ENCODE measurements at places on chromosomes 16 and 17. TPM values are rescaled to one million over a fixed set of nuclear protein-coding genes. Genes with fewer than 3 reads are reported as not detected.
A peak's percentile ranks its signal among the peaks of the same experiment; 100 is the strongest.

GPRC5B gene
- under 0.01 TPM for total RNA-seq

TLCD3B gene
- total RNA-seq: 0.54 TPM

MRPL38 gene
- total RNA-seq: 48.7 TPM

TAT gene
- not detected for total RNA-seq

PDILT gene
- total RNA-seq: not detected

DNA sequence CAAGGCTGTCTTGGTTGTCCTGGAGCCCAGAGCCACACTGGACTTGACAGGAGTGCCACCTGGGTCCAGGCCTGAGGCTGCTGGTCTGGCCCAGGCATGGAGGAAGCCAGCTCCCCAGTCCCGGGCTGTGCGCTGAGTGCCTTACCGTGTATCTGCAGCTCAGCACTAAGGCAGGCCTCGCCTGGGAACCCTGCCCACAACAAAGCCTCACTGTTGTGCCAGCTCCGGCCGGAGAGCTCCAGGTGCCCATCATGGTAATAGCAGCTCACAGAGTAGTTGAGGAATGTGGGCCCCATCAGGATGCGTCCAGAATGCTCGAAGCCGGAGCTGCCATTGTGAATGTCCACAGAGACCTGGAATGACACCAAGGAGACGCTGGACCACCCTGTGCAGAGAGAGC is 72.2 kb downstream of the RMI2 start:
- DNase-seq: no peak

- DNase-seq: peak; percentile 33
Measured at GRCh38 chr16:24748242-24748641, 18.8 kb downstream of the TNRC6A start.

- DNase-seq: no peak
Measured at GRCh38 chr16:27498916-27499658, 50.6 kb downstream of the GTF3C1 start.

DNA sequence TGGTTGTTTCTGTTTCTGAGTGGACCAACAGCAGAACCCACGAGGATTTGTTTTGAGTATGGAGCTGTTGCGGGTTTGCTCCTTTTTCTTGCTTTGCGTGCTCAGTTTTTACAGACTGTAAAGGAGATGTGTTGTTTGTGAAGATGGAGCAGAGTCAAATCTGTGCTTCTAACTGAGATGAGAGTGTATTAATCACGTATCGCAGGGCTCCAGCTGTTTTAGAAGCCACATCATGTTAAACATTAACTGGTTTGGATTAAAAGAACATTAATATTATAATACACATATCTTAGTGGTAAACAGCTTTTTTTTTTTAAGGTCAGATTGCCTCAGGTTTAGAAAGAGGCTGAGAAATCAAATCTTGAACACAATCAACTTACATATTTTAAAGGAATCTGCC is 69.4 kb downstream of the YPEL2 start:
- no peak for DNase-seq

DNA sequence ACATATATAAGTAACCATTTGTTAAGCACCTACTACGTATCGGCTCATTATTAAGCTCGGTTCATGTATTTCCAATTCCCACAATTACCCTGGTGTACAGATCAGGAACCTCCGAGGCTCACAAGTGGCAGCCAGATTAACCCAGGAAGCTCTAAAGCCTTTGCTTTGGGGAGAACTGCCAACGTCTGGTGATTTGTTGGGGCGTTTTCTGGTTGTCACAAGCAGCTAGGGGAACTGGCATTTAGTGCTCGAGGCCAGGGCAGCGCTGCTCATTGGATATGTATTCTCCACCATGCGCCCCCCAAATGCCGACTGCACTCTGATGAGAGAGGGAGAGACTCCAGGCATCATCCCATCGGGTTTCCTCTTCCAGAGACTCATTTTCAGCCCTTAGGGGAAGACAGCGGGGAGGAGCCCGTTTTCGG is 541 bp downstream of the ZNF18 start:
- DNase-seq: peak; percentile 79

- DNase-seq: no peak
Measured at GRCh38 chr16:70790815-70791214, 10.1 kb downstream of the VAC14 start.

DNA sequence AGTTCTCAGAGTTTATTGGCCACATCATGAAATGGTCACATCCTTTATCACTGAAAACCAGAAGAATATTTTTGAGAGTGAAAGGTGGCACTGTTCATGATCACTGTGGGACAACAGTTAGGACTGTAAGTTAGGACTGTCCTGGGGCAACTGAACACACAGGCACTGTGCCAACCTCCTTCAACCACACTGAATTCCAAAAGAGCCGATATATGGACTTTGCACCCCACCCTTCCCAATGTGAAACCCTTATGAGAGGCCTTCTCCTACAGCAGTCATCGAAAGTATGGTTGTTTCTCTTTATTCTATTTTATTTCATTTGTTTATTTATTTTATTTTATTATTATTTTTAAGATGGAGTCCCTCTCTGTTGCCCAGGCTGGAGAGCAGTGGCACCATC is 353.5 kb downstream of the TOX3 start:
- DNase-seq: no peak

- DNase-seq: no peak
Measured at GRCh38 chr17:42586514-42587230, 9.1 kb upstream of the PSMC3IP start.

DNA sequence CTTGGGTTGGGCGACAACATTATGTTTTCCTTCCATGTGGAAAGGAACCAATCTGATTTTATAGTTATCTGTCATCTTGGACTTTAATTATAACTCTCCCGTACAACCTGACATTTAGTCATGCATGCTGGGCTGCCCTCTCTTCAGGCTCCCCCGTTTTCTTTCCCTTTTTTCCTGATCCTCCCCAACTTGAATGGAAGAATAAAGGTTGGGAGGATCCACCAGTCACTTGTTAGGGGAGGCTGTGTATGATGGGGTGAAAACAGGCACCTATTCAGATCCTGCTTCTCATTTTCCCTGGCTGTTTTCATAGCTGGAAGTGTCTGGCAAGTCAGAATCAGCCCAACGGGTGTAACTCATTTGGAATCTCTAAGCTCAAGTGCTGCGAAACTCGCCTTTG is 267.2 kb upstream of the SALL1 start:
- DNase-seq: no peak

DNA sequence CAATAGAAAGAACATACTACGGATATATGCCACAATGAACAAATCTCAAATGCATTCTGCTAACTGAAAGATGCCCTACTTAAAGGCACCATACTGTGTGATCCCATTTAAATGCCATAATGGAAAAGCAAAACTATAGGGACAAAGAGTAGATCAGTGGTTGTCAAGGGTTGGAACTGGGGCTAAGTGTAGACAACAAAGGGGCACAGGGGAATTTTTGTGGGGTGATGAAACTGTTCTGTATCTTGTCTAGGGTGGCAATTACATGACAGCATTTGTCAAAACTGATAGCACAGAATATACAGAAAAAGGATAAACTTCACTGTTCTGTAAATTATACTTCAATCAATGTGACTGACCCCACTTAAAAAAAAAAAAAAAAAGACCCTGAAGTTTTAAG is 17.7 kb downstream of the GFOD2 start:
- DNase-seq: no peak

DNA sequence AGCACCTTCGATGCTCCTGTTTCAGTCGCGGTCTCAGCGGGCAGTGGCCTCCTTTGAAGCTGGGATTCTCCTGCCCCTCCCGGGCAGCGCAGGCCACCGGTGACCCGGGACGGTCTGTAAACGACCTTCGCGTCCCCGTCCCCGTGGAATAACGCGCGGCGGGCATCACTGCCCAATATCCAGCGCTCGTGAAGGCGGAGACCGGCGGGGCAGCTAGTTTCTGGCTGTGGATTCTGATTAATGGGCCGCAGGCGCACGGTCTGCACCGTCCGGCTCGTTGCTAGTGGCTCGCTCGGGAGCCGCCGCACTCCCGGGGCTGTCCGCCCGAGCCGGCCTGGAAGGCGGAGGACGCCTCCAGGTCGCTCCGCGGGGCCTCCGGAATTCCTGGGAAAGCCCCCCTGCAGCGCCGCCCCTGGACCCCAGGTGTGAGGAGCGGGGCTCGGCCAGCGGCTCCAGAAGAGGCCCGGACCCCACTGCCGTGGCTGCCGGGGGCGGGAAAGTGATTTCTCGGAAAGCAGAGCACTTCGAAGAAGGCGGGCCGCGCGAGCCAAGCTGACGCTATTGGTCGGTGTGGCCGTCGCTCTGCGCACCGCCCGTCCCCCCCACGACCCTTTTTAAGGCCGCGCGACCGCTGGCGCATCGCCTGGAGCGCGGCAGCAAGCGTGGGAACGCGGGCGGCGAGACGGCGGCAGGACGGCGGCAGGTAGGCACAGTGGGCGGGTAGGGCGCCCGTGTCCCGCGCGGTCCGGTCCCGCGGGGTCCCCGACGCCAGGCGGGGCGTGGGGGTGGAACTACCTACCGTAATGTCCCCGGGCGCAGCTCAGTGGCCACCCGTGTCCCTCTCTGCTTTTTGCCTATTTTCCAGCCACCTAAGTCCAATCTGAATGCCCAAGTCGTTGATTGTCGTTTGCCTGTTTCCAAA is at the start of gene IRF8:
IRF8 (plus strand) TSS at position 642 of the 922 bp plus-strand sequence. CDS start 3,854 bp downstream, outside the sequence.
- peak; percentile 62 for DNase-seq

- peak; percentile 48 for DNase-seq
Measured at GRCh38 chr16:49596068-49596467, 222.5 kb downstream of the C16orf78 start.
